Effector memory CD4-positive, alpha-beta T cell (primary cell): ENCODE measurements at places on chromosomes 2 and 18.

DNA sequence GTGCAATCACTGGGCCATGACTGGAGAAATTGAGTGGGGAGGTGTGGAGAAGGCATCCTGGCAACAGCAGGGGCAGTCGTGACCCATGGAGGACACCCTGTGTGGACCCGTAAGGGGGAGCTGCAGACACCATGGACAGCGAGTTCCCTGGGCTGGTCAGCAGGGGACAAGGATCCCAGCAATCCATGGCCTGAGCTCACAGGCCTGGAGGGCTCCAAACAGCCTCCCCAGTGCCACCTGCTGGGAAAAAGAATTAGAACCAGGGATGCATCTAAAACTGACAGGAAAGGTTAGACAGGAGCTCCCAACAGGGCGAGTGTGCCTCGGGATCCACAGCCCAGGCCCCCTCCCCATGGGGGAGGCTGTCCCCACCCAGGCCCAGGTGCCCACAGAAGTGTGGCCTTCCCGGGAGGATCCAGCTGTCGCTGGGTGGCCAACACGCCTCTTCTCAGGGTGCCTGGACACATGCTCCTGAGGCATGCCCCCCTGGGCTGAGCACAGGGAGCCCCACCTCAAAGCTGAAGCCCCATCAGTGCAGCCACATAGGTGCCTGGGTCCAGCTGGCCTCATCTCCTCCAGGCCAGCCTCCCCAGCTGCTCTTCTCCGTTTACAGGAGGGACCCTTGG is 20.5 kb upstream of the KIF1A start:
- no peak for DNase-seq

- DNase-seq = no peak
These were observed 23.7 kb downstream of the EFEMP1 start for GRCh38 chr2:55899881-55900280.

GRCh38 chr18:5704847-5705246 is 161.1 kb upstream of the EPB41L3 start:
- DNase-seq = no peak

DNA sequence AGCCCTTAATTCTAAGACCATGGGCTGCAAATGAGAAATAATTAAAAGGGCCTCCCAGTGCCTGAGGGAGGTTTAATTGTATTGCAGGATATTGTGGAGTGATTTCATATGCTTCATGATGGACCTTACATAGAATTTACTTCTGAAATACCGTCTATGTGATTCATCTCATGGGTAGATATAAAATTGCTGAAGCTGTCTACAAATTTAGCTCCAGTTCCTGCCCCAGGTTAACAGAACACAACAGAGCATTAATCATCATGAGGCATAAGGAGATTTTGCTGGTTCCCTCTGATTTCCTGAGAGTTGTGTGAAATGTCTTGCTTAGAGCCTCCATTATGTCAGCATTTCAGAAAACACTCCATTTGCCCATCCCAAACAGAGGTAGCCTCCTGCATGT is 770 bp downstream of the UPP2 start:
- DNase-seq = no peak

DNA sequence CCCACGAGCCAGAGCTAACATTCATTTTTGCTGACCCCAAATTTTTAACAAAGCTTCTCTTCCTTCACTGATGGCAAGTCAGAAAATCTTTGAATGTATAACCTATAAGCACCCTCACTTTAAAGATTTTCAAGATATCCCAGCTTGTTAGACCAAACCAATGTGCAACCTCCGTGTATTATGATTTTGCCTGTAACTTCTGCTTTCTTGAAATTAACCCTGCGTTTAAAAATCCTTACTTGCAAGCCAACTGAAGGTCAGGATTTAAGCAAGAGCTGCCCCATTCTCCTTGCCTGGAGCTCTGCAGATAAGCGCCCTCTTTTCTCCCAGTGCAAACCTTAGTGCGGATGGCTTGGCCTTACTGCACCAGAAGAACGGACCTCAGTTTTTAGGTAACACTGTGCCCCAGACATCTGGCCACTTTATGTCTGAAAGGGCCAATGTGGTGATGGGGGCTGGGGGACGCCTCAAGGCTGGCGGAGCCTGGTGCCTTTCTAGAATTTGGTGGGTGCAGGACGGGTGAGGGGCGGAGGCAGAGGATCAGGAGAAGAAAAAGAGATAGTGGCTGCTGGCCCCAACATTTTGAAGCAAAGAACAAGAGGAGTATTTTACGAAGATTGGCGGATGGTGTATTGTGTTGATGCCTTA is 805 bp upstream of the TNFRSF11A start:
- DNase-seq = no peak

DNA sequence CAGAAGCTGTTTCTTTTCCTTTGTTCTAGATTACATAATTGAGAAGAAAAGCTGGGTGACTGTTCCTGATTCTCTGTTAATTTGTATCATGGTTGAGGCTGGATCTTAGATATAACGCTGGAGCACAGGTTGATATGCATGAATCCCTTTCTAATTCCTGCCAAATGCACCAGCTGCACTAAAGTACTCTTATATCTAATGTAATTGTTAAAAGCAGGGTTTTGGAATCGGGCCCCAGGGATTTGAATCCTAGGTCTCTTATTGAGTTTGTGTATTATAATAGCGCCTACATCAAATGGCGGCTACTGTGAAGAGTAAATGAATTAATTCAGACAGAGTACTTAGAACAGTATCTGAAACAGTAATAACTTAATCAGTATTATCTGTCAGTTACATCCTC is 80.4 kb downstream of the MC4R start:
- DNase-seq = no peak

DNA sequence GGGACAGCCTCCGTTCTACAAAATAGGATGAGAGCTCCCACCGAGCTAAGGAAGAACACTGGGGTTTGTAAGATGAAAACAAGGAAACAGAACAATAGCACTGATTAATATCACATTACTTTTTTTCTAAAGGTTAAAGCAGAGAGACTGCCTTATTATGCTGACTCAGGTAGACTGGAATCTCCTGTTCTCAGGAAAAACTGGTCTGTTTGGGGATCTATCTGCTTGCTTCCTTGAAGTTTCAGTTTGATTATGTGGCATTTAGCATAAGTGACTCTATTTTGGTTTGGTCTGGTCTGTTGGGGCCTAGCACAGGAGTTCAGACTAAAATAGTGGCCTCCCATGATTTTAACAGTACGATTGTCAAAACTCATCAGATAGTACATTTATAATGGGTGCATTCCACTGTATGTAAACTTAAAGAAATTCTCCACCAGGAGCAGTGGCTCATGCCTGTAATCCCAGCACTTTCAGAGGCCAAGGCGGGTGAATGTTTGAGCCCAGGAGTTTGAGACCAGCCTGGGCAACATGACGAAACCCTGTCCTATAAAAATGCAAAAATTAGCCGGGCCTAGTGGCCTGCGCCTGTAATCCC is 64.1 kb upstream of the NDUFV2 start:
- DNase-seq = no peak

- DNase-seq = no peak
These were observed 142.0 kb downstream of the MBD5 start for GRCh38 chr2:148162871-148163270.

- DNase-seq = no peak
These were observed 773.4 kb downstream of the LRRTM4 start for GRCh38 chr2:76748581-76749296.

DNA sequence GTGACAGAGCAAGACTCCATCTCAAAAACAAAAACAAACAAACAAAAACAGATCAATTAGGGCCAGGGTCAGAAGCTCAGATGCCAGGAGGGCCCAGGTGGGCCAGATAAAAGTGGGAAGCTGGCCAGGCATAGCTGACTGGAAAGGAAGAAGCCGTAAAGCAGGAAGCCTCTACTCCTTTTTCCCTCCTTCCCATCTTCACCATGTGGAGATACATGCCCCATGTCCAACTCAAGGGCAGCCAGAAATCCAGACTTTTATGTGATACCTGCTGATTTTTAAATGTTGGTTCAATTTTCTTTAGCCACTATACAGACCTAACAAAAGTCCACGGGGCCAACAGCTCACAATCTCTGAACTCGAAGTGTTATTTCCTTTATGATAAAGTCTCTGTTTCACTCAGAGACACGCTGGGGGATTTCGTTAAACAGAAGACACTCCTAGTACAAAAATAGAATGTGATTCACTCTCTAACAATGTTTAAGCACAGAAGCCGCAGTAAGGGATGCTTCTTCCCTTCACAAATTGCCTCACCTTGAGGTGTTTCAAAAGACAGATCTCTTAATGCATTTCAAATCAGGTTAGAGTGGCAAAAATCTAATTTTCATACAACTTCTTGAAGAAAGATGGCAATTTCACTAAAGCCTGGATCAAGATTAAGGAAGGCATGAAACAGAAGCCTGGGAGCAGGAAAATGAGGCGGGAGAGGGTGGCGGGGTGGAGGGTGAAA is 14.0 kb downstream of the TMEM247 start:
- DNase-seq = no peak

DNA sequence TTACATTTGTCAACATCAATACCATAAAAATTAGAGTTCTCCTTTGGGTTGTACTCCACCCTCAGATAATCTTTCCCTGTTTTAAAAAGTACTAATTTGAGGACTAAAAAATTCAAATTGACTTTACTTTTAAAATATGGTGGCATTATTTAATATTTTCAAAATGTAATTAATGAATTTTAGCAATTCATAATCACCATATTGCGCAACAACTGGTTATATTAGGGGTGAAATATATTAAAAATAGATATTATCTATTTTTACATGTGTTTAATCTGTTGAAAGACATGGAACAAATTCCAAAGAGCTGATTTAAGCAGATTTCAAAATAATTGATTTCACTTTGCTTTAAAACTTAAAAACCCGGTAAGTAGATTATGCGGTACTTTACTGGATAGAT is 236.6 kb upstream of the NOL4 start:
- no peak for DNase-seq

DNA sequence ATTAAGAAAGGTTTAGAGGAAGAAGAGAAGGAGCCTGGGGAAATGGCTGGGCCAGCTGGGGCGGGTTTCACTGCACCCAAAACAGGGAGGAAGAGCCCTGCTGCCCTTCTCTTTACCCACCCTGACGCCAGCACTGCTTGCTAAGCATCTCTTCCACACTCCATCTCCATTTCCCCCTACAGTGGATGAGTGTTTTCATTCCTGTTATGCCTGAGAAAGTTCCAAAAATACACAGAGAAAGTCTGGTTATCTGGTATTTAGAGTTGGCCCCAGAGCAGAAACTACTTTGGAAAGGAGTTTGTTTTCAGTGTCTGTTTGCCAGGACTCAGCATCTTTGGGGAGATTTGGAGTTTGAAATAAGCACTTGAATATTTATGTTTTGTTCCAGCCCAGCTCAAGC is 451.0 kb downstream of the SLC4A3 start:
- no peak for DNase-seq

DNA sequence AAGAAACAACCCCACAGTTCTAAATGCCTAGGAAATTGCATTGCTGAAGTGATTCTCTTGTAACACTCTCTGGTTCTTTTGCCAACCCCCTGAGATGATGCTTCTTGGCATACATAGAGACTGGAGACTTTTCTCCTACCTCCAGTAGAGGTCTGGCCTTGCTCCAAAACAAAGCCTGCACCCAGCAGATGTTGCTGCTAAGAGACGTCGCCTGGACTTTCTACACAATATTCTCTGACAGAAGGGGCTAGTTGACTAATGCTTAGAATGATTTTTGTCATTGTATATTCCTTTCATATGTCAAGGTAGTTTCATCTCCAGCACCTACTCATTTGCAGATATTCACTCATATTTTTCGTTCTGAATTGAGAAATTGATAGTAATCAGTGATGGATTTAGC is 24.6 kb downstream of the SOWAHC start:
- no peak for DNase-seq

DNA sequence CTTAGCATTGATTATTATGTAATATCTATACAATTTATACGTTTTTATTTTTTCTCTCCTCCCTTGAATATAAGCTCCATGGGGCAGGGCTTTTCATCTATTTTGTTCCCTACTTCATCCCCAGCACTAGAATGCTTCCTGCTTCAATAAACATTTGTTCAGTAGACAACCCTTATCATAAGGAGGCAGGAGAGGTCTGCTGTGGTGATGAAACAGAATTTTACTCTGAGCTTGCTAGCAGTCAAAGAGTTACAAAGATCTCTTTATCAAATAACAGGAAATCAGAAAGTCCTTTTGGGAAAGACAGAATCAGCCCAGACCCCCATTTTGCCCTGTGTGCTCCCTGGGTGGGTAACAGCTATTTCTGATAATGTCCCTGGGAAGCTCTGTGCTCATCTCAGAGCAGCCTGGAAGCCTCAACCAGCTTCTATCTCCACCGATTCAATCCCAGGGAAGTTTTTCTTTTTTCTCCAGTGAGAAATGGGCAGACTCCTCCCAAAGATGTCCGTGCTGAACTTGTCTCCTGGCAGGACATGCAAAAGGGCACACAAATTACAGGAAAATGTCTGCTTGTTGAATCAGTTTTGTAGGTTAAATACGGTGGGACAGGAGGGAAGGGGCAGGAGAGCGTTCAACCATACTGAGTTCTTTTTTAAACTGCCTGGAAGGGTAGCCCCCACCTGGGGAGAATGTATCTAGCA is 84.7 kb upstream of the PKDCC start:
- DNase-seq = no peak

- DNase-seq = no peak
These were observed 59.4 kb downstream of the NEDD4L start for GRCh38 chr18:58103339-58103985.

- DNase-seq = no peak
These were observed 92.6 kb downstream of the LYPD6 start for GRCh38 chr2:149422991-149423338.

DNA sequence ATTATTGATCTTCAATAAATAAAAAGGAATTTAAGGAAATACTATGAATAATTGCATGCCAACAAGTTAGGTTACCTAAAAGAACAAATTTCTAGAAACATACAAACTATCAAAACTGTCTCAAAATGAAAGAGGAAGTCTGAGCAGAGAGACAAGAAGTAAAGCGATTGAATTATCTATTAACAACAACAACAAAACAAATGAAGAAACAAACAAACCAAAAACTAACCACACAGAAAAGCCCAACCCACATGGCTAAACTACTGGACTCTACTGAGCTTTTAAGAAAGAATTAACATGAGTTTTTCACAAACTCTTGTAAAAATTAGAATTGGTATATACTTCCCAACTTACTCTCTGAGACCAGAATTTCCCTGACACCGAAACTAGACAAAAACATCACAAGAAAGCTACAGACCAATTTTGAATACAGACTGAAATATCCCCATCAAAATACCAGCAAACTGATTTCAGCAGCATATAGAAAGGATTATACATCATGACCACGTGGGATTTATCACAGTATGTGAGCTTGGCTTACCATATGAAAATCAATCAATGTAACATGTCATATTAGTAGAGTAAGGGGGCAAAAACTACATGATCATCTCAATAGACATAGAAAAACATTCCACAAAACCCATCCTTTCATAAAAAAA is 16.6 kb upstream of the GALNT1 start:
- no peak for DNase-seq

- no peak for DNase-seq
These were observed 521.2 kb downstream of the NYAP2 start for GRCh38 chr2:225920621-225921220.
